Nucleus accumbens (tissue), 56 donors: ENCODE measurements at places on chromosomes 1 and 21.

DNA sequence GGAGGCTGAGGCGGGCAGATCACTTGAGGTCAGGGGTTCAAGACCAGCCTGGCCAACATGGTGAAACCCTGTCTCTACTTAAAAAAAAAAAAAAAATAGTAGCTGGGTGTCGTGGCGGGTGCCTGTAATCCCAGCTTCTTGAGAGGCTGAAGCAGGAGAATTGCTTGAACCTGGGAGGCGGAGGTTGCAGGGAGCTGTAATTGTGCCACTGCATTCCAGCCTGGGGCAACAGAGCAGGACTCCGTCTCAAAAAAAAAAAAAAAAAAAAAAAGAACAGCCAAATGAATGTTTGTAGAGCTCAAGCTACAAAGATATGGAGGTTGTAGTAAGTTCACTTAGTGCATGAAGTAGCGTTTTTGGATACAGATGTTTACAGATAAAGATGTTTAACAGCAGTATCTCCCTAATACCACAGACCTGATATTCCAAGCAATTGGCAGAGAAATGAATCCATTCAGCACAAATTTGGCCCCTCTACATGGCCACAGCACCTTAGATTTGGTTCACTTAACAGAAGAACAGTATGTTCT is 49.5 kb upstream of the IPO9 start:
- no peak for DNase-seq

GRCh38 chr1:173100476-173101107 is 49.9 kb upstream of the TNFSF18 start:
- DNase-seq = no peak

GRCh38 chr1:63601061-63601460 is 7.8 kb downstream of the PGM1 start:
- DNase-seq = no peak

GRCh38 chr21:41470054-41470453 is 37.9 kb downstream of the TMPRSS2 start:
- DNase-seq = no peak

- DNase-seq = no peak
These were observed 46.0 kb upstream of the GUCA2A start for GRCh38 chr1:42210421-42211133.

GRCh38 chr1:212980123-212980785 is 29.9 kb downstream of the VASH2 start:
- no peak for DNase-seq

DNA sequence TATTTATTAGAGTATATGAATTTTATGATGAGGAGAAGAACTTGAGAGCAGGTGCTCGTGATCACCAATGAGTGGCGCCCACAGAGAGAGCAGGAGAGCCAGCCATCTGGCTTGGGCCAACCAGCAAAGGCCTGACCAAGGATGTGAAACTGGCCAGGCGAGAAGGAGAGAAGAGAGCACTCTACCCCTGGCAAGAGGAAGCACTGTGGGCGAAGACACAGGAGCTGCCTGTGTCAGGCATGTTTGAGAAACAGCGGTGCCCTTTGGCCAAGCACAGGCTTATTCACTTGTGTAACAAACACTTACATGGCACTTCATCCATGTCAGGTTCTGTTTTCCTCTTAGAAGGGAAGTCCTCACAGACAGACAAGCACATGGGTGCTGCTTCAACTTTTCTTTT is 4.2 kb upstream of the SIPA1L2 start:
- peak; percentile 12 for DNase-seq

DNA sequence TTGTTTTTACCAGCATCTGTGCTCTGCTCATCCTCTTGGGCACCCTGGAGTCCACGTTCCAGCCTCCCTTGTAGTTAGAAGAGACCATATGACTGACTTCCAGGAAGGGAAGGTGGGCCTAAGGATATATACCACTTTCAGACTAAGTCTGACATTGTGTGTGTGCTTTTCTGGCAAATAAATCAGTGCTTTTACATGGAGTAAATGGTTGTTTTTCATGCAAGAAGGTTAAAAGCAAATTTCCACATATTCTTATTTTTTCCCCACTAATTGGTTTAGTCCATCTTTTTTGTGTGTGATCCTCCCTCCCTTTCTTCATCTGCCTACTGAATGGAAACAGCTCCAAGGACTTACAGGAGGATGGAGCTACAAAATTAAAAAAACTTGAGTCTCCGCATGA is 119.8 kb downstream of the TBX15 start:
- DNase-seq = no peak

DNA sequence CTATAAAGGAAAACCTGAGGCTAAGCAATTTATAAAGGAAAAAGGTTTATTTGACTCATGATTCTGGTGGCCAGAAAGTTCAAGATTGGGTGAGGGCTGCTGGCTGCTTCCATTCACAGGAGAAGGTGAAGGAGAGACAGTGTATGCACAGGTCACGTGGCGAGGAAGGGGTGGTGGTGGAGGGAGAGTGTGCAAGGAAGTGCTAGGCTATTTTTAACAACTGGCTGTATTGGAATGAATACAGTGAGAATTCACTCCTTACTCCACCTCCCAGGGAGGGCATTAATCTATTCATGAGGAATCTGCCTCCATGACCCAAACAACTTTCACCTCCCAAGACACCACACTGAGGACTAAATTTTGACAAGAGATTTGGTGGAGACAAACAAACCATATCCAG is 51.0 kb downstream of the SYDE2 start:
- no peak for DNase-seq

- DNase-seq = no peak
These were observed 18.9 kb upstream of the BATF3 start for GRCh38 chr1:212718499-212718898.

GRCh38 chr1:38403667-38404066 is 357.1 kb upstream of the POU3F1 start:
- DNase-seq = no peak

GRCh38 chr1:223783676-223784075 is 62.1 kb downstream of the TP53BP2 start:
- no peak for DNase-seq

- DNase-seq = no peak
These were observed 518.7 kb downstream of the RWDD3 start for GRCh38 chr1:95752515-95753381.

GRCh38 chr1:155320661-155321617 is at the start of gene RUSC1:
Gene RUSC1, plus strand, starts transcription at chr1:155320894. Its CDS starts 880 bp downstream, at chr1:155321774.
- DNase-seq = peak; percentile 79

GRCh38 chr1:155052439-155053395 is 1.6 kb downstream of the ADAM15 start:
- no peak for DNase-seq

DNA sequence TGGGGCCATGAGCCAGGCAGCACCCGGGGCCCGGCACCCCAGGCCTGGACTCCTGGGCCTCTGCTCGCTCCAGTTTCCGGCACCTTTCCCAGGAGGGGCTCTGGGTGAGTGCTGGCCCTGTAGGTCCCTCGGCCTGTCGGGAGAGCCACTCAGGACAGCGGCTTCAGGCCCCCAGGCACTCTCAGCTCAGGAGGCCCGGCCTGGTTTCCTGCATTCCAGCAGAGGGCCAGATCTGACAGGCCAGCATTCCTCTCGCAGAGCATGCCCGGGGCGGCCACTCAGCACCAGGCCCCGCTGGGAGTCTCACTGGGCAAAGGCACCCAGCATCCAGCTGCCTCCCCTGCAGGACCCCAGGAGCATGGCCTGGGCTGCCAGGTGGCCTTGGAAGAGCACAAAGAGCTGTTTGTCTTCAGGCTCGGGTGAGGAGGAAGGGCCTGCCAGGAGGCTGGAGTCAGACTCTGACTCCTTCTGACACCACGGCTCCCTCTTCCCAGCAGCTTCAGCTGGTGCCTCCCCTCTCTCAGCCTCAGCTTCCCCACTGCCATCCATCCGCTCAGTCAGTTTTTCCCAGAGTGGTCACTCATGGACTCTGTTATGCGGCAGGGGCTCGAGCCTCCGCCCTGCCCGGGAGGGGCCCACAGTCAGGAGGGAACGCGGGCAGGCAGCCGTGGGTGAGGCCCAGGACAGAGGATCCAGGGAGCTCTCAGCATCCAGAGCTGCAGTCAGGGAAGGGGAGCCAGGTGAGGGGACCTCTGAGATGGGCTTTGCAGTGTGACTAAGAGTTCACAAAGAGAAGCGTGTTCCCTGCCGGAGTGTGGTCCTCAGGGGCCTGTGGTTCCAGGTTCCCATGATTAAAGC is 51.7 kb downstream of the WNT9A start:
- DNase-seq = peak; percentile 65

- DNase-seq = no peak
These were observed 430.9 kb downstream of the HLX start for GRCh38 chr1:221310180-221310579.

DNA sequence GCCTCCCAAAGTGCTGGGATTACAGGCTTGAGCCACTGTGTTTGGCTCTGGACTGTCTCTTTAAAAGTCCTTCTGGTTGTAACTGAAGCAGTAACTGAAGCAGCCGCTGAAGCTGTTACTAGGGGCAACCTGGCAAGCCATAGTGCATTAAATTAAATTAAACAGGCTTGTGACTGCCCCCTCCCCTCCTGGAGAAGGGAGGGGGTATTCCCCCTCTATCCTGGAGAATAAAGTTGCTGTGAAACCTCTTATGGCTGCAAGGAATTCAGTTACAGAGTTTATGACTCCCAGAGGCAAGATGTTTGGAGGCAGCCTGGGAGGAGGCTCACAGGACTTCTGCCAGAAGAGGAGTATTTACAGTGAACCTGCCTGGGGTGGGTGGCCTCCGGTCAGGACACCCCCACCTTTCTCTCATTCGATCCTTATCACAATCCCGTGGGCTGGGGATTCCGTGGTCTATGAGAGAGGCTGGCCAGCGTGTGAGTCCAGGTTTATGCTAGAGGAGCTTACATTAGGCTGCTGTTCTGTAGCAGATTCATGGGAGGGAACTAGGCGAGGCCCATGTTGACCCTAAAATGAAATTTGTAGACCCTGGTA is 8.3 kb downstream of the TTC22 start:
- DNase-seq = no peak

DNA sequence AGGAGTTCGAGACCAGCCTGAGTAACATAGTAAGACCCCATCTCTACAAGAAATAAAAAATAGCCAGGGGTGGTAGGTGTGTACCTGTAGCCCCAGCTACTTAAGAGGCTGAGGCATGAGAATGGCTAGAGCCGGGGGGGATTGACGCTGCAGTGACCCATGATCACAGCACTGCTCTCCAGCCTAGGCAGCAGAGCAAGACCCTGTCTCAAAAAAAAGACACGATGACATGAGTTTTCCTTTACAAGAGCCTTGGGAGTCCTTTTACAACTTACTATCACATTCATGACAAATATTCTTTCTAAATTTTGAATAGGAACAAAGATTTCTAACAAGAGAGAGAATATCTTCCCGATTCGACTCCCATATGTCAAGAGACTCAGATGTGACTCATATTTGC is 3.3 kb upstream of the BRWD1 start:
- DNase-seq = no peak

DNA sequence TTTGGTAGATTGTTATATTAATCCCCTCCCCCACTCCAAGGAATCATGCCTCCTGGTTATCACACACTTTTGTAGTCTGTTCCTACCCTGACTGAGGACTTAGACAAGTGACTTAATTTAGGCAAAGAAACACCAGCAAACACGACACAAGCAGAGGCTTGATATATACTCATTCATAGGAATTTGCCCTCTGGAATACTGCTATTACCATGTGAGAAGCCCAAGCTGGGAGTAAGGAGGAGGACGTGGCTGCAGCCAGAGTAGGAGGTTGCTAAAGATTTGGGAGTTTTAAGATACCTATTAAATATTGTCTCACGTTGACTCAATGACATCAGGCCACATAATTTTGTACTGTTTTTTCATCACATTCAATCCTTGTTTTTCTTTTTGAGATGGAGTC is 100.2 kb downstream of the LRRC53 start:
- DNase-seq = no peak

GRCh38 chr1:23720256-23720995 is 22.8 kb upstream of the ELOA start:
- no peak for DNase-seq

GRCh38 chr1:43554444-43554992 is 23.8 kb downstream of the PTPRF start:
- no peak for DNase-seq

DNA sequence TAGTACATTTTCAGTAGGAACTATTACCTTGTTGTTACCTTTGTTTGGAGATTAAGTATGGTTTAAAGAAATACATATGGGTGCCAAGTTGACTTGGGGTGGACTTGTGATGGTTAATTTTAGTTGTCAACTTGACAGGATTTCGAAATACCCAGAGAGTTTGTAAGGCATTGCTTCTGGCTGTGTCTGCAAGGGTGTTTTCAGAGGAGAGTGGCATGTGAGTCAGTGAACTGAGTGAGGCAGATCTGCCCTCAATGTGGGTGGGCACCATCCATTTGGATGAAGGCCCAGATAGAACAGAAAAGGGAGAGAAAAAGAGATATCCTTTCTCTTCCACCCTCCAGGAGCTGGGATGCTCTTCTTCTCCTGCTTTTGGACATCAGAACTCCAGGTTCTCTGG is 315.5 kb downstream of the GPATCH2 start:
- DNase-seq = no peak

DNA sequence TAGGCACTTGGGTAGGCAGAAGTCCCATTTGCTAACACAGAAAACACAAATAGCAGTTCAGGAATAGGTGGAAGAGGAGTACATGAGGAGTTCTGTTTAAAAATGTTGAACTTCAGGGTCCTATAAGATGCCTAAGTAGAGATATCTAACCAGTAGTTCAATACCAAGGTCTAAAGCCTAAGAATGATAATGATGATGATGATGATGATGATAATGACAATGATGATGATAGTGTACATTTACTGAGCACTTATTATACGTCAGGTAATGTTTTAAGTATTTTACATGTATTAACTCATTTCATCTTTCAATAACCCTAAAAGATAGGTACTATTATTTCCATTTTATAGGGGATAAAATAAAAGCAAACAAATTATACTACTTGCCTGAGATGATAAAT is 50.1 kb downstream of the GDAP2 start:
- no peak for DNase-seq

- DNase-seq = no peak
These were observed 6.2 kb upstream of the ERICH3 start for GRCh38 chr1:74679811-74680210.

- no peak for DNase-seq
These were observed 301.9 kb upstream of the RUNX1 start for GRCh38 chr21:35350965-35351364.

GRCh38 chr1:78553859-78554258 is 63.1 kb downstream of the PTGFR start:
- DNase-seq = no peak

DNA sequence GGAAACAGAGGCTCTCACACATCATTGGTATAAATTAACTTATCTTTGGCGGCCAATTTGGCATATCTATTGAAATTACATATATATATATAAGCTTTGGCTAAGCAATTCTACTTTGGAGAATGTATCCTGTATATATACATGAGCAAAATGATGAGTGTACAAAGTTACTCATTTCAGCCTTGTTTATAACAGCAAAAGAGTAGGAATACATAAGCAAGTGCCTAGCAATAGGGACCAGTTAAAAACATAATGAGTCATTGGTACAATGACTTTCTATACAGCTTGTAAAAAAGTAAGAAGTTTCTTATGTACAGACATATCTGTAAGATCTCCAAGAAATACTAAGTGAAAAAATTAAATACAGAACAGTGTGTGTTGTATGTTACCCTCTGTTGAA is 190.8 kb downstream of the LTN1 start:
- no peak for DNase-seq

- no peak for DNase-seq
These were observed 82.5 kb upstream of the MAP1LC3C start for GRCh38 chr1:242081446-242081845.
